ENCODE measurements at places on chromosomes 13 and 19.

DNA sequence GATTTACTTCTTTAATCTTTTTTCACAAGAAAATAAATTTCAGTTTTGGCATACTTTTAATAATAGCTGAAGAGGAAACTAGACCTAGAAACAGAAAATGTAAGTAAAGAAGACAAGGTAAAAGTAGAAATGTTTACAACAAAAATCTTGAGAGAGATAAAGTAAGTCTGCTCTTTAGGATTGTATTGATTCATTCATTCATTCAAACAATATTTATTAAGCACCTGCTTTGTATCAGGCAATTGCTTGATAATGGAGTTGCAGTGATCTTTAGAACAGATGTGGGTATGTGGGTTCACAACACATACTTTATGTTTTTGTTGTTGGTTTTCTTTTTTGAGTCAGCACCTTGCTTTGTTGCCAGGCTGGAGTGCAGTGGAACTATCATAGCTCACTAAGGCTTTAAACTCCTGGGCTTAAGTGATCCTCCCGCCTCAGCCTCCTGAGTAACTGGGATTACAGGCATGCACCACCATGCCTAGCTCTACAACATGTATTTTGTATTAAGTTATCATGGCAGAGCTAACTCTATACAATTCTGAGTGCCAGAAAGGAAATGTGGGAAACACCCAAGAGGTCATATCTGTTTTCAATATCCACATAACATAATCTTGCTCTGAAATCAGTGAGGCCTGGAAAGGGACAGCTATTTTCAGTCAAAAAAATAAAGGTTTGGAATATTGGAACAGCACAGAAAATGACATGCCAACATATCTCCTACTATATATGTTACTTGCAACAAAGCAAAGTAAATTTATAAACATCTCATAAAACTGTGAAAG lies 8.8 kb upstream of the SPART start:
- no peak for DNase-seq

- DNase-seq = no peak
Measured at GRCh38 chr19:45177817-45178261, at the start of gene TRAPPC6A. Gene TRAPPC6A (minus strand): TSS chr19:45178237. CDS start chr19:45178218, 19 bp downstream.

GRCh38 chr13:72782717-72783116 lies 784 bp downstream of the PIBF1 start:
- DNase-seq = no peak

DNA sequence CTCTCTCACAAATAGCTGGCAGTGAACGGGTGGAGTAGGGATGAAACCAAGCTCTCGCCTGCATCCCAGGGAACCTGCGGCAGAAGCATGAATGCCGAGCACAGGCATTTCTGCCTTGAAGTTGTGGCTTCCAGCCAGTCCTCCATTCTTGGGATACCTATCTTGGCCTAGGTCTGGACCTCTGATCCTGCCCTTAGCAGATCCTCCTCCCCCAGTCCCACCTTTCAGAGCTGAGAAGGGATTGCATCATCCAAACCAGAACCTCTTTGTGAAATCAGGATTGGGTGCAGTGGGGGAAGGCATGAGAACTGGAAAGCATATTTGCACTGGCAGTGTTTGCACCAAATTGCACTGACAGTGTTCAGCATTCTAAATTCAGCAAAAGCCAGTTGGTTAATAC lies 5.8 kb downstream of the ZNF780A start:
- DNase-seq = no peak

DNA sequence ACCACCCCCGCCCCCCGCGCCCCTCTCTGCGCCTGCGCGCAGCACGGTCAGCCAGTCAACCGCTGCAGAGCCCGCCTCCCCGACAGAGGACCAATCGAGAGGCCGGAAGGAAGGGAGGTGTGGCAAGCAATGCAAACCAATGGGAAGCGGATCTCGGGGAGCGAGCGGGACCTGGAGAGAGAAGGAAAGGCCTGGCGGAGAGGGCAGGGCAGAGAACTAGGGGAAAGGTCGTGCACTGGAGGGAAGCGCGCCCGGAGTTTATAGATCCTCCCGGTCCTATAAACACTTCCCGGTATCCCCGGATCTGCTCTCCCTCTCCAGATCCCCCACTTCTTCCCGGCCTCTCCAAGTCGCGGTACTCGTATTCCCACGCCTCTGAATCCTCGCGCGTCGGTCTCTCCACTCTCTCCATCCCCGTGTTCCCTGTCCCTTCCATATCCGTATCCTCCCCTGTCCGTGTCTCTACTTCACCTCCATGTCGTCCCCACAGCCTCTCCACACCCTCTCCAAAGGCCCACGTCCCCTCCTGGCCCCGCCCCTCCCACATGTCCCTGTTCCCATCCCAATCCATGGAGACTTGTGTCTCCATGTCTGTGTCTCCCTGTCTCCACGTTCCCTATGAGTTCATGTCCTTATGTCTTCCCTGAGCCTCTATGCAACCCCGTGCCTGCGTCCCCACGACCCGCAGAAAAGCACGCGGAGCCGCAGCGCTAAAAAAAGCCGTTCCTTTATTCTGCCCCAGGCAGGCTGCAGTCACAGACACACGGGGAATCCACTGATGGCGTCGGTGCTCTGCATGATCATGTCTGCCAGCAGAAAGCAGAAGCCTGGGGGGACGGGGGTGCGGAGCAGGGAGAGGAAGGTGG lies 434 bp upstream of the ETFB start:
- DNase-seq = peak; percentile 99

GRCh38 chr19:2491130-2491801 lies 15.3 kb downstream of the GADD45B start:
- no peak for DNase-seq

- DNase-seq = no peak
Measured at GRCh38 chr19:51386882-51387520, 773 bp downstream of the LIM2 start.

DNA sequence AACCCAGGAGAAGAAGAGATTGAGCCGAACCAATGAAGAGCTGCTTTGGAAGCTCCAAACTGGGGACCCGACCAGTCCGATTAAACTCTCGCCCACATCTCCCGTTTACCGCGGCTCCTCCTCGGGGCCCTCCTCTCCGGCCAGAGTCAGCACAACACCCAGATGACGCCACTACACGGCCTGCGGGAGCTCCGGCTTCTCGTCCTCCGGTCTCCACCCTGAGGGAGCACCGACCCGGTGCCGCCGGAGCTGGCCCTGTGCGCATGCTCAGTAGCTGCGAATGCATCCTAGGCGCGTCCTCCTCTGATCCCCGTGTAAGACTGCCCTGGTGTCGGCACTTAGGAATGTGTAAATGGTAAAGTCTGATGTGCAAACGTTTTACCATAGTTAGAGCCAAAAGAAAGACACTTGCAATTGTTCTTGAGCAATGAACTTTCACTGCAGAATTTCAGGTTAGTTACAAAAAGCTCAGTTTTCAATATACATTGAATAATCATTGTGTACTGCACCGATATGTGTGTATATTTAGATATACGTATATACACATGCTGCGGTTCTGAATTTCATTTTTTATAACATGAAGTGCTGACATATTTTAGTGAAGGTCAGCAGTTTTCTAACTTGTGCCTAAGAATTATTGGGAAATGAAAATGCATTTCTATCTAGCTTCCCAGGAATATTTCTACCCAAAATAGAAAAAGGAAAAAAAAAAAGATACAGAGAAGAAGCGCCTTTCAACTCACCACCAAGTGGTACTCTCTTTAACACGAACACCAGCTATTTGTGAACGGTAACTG lies 92.2 kb downstream of the SLC7A1 start:
- no peak for DNase-seq

DNA sequence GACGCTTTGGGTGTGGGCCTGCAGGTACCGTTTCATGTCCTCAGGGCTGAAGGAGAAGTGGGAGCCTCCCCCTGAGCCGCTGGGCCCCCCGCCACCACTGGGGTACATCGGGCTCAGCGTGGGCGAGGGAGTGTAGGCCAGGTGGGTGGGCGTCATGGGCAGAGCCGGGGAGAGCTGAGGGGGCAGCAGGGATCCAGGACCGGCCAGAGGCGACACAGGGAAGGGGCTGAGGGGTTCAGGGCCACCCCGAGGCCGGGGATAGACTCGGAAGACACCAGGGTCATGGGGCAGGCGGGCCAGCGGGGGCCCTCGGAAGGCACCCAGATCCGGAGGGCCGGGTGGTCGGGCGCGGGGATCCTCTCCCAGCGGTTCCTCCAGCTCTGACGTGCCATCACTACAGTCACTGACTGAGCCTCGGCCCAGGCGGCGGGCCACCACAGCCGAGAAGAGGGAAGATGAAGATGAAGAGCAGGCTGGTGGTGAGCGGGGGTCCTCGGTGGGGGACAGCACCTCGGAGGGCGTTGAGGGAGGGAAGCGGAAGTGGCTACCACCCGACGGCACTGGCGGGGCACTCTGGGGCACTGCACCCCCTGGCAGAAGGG lies 5.7 kb downstream of the ERF start:
- DNase-seq = peak; percentile 2

DNA sequence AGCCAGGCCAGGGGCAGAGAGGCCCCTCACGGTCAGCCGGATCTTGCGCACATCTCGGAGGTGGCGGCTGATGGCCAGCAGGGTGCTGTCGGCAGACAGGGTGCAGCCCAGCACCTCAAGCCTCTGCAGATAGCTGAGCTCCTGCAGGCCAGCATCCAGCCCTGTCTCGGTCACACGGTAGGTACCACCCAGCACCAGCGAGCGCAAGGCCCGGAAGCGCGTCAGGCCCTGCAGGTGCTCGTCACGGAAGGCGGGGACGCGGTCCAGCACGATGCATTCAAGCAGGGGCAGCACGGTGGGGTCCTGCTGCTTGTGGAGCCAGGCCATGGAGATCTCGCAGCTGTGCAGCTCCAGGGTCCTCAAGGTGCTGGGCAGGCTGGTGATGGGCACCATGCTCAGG lies 7.7 kb downstream of the FBXL12 start:
- no peak for DNase-seq

GRCh38 chr19:7391218-7391670 lies 42.5 kb downstream of the ARHGEF18 start:
- no peak for DNase-seq

DNA sequence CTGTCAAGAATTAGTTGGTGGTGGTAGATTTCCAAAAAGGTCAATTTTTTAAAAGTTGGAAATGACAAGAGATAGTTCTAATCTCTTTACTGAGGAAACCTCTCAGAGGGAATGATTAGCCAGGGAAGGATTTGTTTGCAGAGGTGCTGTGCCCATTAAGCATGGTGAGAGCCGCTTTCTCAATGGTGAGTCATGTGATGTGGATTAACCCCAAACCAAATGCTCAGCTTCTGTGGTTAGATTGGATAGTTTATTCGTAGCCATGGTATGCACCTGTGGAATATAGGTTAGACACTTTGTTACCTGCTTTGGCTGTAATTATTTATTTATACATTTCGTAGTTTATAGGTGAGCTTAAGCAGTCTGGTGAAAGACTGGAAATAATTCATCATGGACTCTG lies 7.1 kb downstream of the HNRNPM start:
- DNase-seq = no peak

GRCh38 chr19:29671393-29672160 lies 6.3 kb downstream of the PLEKHF1 start:
- no peak for DNase-seq

DNA sequence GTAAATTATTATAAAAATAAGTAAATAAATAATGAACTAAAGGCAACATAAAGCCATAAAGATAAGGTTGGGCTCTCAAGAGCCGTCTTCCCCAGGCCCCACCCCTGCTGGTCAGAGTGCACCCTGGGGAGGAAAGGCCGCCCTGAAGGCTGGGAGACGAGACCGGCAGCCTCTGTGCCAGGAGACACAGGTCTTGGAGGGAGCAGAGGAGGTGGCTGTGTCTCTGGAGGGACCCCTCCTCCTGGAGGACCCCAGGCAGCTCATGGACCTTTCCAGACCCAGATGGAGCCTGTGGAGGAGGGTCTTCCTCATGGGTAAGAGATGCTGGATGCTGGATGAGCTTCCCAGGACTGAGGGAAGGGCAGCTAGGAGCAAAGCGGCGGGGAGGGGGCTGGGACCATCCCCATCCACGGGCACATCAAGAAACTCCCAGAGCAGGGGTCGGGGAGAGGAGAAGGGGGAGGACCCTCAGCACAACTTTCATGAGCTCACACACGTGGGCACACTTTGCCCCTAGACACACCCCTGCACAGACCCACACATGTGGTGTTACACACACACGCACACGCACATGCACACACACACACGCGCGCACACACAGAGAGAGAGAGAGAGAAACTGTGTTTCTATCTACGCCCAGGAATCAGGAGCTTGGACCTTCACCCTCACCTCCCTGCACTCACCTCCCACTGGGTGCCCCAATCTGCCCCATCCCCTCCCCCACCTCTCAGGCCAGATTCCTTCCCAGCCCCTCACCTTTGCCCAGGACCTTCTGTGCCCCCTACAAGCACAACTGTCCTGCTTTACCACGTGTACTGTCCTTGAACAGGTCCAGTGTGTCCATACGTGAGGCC lies at the start of gene CEACAM18:
TSS of gene CEACAM18 (plus strand) at position 159 of the 854 bp plus-strand sequence.
- no peak for DNase-seq

DNA sequence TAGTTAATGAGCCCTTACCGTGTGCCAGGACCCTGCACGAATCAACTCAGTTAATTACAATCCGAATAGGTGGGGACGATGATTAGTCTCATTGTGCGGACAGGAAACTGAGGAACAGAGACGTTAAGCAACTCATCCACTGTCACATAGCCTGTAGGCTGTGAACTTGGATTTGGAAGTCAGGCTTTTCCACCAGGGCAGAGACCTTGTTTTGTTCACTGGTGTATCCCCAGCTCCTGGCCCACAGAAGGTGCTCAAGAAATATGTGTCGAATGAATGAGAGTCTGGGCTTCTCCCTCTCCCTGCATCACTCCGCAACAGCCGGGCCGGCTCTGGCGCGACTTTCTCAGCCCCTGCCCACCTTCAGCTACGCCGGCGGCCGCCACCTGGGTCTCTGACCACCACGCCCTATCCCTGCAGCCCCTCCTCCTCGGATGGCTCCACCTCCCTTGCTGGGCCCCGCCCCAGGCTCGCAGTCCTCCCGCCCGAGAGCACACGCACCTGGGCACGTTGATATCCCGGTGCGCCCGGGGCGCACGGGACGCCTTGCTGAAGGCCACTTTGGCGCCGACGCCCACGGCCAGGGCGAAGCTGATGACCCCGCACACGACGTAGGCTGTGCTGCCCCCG lies 1.3 kb downstream of the SHISA7 start:
- DNase-seq = no peak

DNA sequence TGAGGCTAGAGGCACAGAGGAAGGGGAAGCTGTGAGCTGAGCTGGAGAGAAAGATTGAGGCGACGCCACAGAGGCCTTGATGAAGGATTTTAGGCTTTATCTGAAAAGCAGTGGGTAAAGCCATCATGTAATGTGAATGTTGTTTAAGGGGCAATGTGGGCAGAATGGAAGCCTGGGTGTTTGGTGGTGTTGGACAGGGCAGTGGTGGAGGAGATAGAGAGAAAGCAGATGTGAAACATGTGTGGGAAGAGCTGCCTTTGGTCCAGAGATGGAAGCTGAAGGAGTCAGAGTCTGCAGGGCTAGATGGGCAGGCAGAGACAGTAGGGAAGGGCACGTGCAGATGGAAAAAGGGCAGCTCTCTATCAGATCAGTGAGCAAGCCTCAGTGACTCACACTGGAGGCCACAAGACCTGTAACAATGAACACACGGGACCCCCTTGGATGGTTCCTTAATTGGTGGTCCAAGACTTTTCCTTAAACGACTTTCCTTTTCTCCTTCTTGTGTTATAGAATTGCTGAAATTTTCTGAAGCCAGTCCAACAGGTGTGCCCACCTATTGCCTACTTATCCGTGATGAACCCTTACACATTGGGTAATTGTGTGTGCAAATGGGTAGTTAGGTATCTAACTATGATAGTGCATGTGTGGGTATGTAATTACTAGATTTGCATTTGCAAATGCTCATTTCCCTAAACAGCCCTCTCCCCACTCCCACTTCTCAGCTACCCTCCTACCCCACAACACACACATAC lies 21.7 kb downstream of the ZNF536 start:
- no peak for DNase-seq

GRCh38 chr19:35856546-35857149 lies at the start of gene KIRREL2:
Gene KIRREL2 (plus strand): TSS chr19:35856911. CDS start chr19:35857120, 209 bp downstream.
- DNase-seq = no peak

- no peak for DNase-seq
Measured at GRCh38 chr19:412356-413355, 3.7 kb upstream of the C2CD4C start.
